Left ventricle myocardium inferior (tissue), 1 donor: ENCODE measurements at places on chromosomes 1 and 21. TPM values are rescaled to one million over a fixed set of nuclear protein-coding genes. Genes with fewer than 3 reads are reported as not detected.

DNA sequence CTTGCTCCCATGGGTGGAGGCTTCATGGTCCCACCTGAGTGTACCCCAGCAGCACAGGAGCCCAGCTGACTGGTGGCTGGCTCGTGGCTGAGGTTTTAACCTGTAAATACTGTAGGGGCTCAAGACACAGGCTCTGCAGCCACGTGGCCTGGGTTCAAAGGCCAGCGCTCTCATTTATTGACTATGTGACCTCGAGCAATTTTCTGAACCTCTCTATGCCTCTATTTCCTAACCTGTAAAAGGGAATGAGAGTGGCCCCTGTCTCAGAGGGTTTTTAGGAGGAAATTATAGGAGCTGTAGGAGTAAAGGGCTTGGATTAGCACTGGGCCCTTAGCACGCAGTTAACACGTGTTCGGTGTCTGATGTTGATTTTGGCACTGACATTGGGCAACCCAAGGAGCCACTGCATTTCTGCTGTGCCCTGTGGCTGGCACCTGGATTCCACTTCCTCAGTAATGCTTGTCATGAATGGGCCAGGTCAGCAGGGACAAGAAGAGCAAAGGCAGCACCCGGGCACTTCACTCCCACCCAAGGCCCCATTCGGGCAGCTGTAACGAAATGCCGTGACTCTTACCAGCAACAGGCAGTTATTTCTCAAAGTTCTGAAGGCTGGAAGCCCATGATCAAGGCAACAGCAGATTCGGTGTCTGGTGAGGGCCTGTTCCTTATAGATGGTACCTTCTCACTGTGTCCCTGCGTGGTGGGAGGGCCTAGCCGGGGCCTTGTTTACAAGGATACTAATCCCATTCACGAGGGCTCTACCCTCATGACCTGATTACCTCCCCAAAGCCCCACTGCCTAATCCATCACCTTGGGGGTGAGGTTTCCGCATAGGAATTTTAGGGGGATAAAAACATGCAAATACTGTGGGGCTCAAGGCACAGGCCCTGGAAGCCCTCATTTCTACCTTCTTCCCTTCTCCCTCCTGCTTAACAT is 25.2 kb downstream of the ARHGEF10L start:
- H3K4me3 ChIP-seq, result no peak overlapping the region
- H3K27me3 ChIP-seq, result no peaks in the 10 kb centered on the region
- H3K36me3 ChIP-seq, result no peaks in the 10 kb centered on the region
- H3K4me1 ChIP-seq, result peaks cover 100% of the 10 kb centered on the region
- H3K27ac ChIP-seq, result peak overlapping the region; percentile 96
- no peak for DNase-seq

- peak overlapping the region; percentile 66 for H3K27ac ChIP-seq
- no peak for DNase-seq
- H3K36me3 ChIP-seq, result no peaks in the 10 kb centered on the region
- H3K27me3 ChIP-seq, result no peaks in the 10 kb centered on the region
- peaks cover 40% of the 10 kb centered on the region for H3K4me1 ChIP-seq
Observed at GRCh38 chr1:180519846-180520245, 17.5 kb upstream of the ACBD6 start.

GRCh38 chr1:191839891-191840290 is 318.4 kb upstream of the RGS18 start:
- no peaks in the 10 kb centered on the region for H3K36me3 ChIP-seq
- H3K27me3 ChIP-seq, result no peaks in the 10 kb centered on the region
- DNase-seq, result no peak

GRCh38 chr1:10738061-10739058 is 58.1 kb downstream of the CASZ1 start:
- no peaks in the 10 kb centered on the region for H3K36me3 ChIP-seq
- H3K27me3 ChIP-seq, result no peaks in the 10 kb centered on the region
- no peak overlapping the region for H3K4me3 ChIP-seq

DNA sequence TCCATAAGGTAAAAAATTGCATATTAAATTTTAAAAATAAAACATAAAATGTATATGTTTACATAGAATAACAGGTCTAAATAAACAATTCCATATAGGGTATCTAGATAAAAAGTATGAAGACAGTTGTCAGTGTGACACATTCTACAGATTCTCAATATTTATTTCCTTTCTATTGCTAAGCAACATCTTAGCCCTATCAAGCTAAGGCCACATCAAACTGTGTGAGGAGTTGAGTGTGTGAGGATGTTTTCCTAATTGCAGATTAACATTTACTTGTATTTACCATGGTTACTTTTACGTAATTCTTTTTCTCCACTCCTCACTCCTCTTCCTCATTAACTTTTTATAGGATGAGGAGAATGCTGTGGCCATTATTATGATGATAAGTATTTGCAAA is 41.9 kb upstream of the MCOLN3 start:
- DNase-seq, result no peak
- peaks cover 14% of the 10 kb centered on the region for H3K4me1 ChIP-seq
- H3K27me3 ChIP-seq, result no peaks in the 10 kb centered on the region
- H3K27ac ChIP-seq, result no peak overlapping the region

DNA sequence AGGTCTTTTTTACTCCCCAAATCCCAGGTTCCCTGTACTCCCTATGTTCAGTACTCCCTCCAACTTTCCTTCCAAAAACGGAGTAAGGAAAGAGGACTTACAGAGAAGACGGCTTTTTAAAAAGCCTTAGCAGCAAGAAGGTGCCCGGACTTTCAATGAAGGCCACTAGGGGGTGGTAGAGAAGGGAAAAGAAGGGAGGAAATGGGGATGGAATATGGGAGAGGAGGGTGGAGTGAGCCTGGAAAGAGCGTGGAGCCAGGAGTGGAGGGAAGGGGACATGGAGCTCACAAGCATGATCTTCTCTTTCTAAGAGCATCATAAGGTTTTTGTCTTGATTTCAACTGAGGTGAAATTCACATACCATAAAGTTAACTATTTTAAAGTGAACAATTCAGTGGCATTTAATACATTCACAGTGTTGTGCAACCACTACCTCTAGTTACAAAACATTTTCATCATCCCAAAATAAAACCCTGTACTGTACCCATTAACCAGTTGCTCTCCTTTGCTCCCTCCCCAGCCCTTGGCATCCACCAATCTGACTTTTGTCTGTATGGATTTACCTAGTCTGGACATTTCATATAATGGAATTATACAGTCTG is 129.9 kb downstream of the ZNF281 start:
- no peaks in the 10 kb centered on the region for H3K27me3 ChIP-seq
- no peaks in the 10 kb centered on the region for H3K36me3 ChIP-seq
- H3K27ac ChIP-seq, result no peak overlapping the region
- H3K4me1 ChIP-seq, result peaks cover 10% of the 10 kb centered on the region
- H3K4me3 ChIP-seq, result no peak overlapping the region
- no peak for DNase-seq

DNA sequence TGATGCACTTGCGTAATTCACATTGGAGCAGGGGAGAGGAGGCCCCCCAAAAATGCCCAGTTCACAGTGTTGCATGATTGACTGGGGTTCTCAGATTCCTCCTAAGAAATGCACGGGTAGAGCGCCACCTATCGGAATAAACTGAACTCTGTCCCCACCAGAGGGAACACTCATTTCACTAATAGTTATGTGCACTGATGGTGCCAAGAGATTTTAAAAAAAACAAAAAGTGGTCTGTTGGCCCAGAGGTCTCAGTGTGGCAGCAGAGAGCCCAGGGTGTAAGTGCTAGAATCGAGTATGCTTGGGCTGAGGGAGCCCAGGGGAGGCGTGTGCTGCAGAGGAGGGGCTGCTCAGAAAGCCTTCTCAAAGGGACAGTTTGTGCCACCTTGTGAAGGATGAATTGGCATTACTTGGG is 6.9 kb downstream of the PINK1 start:
- H3K4me3 ChIP-seq, result no peak overlapping the region
- no peak overlapping the region for H3K27ac ChIP-seq
- DNase-seq, result no peak
- peaks cover 22% of the 10 kb centered on the region for H3K4me1 ChIP-seq

GRCh38 chr1:38055398-38055797 is 8.8 kb upstream of the POU3F1 start:
- H3K4me1 ChIP-seq, result no peaks in the 10 kb centered on the region
- DNase-seq, result no peak
- H3K4me3 ChIP-seq, result no peak overlapping the region
- no peaks in the 10 kb centered on the region for H3K36me3 ChIP-seq
- no peak overlapping the region for H3K27ac ChIP-seq

DNA sequence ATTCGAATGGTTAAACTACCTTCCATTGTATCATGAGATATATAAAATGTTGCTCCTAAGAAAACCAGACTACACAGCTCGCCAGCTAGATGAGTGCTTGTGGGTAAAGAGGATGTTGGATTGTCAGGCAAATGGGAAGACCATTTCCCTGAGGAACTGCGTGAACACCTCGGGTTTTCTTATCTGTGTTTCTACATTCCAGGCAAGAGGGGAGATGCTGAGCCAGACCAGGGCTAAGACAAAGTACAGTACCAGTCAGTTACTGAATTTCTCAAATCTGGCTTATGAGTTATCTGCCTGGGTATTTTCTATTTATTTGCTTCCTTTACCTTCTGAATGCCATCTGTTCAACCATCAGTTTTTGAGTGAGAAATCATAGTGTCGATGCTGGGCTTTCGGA is 170.8 kb downstream of the PLA2G4A start:
- peaks cover 12% of the 10 kb centered on the region for H3K27me3 ChIP-seq
- no peak overlapping the region for H3K27ac ChIP-seq
- DNase-seq, result no peak
- no peak overlapping the region for H3K4me3 ChIP-seq
- no peaks in the 10 kb centered on the region for H3K36me3 ChIP-seq

DNA sequence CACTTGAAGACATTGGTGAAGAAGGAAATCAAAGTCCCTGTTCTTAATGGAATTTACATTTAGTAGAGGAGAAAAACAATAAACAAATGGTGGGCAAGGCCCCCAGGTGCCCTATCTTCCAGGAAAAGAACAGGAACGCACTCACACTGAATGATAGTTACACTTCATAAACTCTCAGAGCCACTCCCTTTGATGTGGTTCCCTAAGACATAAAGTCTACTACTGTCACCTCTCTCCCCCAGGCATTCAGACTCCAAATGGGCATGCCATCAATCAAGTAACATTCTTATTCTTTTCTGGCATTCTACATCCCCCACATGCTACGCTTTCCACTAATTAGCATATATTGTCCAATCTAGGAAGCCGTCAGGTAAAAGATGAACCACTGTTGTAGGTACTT is 36.6 kb upstream of the PIGC start:
- no peak for DNase-seq
- H3K27ac ChIP-seq, result no peak overlapping the region
- H3K27me3 ChIP-seq, result peaks cover 3% of the 10 kb centered on the region
- H3K36me3 ChIP-seq, result no peaks in the 10 kb centered on the region
- H3K4me1 ChIP-seq, result peaks cover 5% of the 10 kb centered on the region

GRCh38 chr1:14365301-14365988 is 233.0 kb upstream of the KAZN start:
- peaks cover 11% of the 10 kb centered on the region for H3K4me1 ChIP-seq
- H3K27me3 ChIP-seq, result peaks cover 87% of the 10 kb centered on the region
- DNase-seq, result no peak
- H3K27ac ChIP-seq, result peak overlapping the region; percentile 70

- H3K36me3 ChIP-seq, result peaks cover 57% of the 10 kb centered on the region
- H3K4me1 ChIP-seq, result peaks cover 33% of the 10 kb centered on the region
- DNase-seq, result no peak
Observed at GRCh38 chr1:145758575-145758974, 39.3 kb downstream of the CD160 start.

GRCh38 chr1:25816112-25816718 is 3.5 kb upstream of the MTFR1L start:
- no peak overlapping the region for H3K4me3 ChIP-seq
- H3K36me3 ChIP-seq, result peaks cover 48% of the 10 kb centered on the region
- H3K27me3 ChIP-seq, result no peaks in the 10 kb centered on the region
- no peak for DNase-seq
- peaks cover 35% of the 10 kb centered on the region for H3K4me1 ChIP-seq
- H3K27ac ChIP-seq, result no peak overlapping the region

GRCh38 chr1:207993477-207994445 is 82.8 kb upstream of the CD34 start:
- H3K27ac ChIP-seq, result no peak overlapping the region
- H3K4me3 ChIP-seq, result no peak overlapping the region
- no peaks in the 10 kb centered on the region for H3K27me3 ChIP-seq

GRCh38 chr1:60129911-60130310 is 56.3 kb upstream of the C1orf87 start:
- no peak overlapping the region for H3K4me3 ChIP-seq
- H3K4me1 ChIP-seq, result no peaks in the 10 kb centered on the region
- H3K27ac ChIP-seq, result no peak overlapping the region
- no peaks in the 10 kb centered on the region for H3K27me3 ChIP-seq
- H3K36me3 ChIP-seq, result no peaks in the 10 kb centered on the region

GRCh38 chr1:175511496-175511895 is 231.9 kb downstream of the TNR start:
- H3K4me3 ChIP-seq, result no peak overlapping the region
- H3K27ac ChIP-seq, result no peak overlapping the region
- H3K27me3 ChIP-seq, result peaks cover 36% of the 10 kb centered on the region
- H3K4me1 ChIP-seq, result peaks cover 12% of the 10 kb centered on the region

DNA sequence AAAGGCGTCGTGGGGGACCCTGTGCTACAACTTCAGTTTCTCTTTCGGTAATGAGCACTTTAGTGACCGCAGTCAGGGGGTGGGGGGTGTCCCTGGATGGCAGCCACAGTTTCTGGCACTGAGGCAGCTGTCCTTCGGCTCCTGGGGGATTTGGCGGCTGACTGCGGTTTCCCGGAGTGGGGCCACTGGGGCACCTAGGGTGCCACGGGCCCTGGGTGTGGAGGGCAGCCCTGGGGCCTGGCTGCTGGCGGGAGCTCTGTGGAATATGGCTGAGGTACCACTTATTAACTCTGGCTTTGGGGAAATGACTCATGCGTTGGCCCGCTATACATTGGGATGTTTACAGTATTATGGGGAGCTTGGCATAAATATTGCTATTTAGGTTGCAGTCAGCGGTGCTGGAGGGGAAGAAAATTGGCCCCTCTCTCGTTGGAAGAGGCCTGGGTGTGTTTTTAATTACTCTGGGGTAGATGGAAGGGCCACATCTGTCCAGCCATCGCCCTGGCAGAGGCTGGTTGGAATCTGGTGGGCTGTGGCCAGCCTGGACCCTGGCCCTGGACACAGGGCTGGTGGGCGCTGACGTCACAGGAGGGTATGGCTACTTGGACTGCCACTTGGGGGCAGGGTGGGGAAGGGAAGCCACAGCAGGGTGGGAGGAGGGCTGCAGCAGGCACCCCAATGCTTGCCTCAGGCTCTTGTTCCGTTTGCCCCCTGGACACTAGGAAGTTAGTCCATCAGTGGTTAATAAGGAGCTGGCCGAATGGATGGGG is 2.0 kb downstream of the EPHB2 start:
- no peak overlapping the region for H3K4me3 ChIP-seq
- no peak overlapping the region for H3K27ac ChIP-seq
- no peaks in the 10 kb centered on the region for H3K36me3 ChIP-seq
- H3K4me1 ChIP-seq, result peaks cover 15% of the 10 kb centered on the region

NR1I3 gene
- not detected for total RNA-seq

TP73 gene
- 0.05 TPM for total RNA-seq

TRIM17 gene
- 0.36 TPM for total RNA-seq

FHAD1 gene
- not detected for total RNA-seq

C4BPB gene
- total RNA-seq, result 0.30 TPM

TMOD4 gene
- not detected for total RNA-seq

TMPRSS2 gene
- not detected for total RNA-seq

RBM11 gene
- total RNA-seq, result 0.30 TPM

KRTAP19-1 gene
- not detected for total RNA-seq
